ENCODE measurements at places on chromosomes 6 and 20.
A peak's percentile ranks its signal among the peaks of the same experiment; 100 is the strongest.

GRCh38 chr6:132530293-132530974 is 7.6 kb upstream of the TAAR9 start:
- no peak for DNase-seq

GRCh38 chr6:29726001-29726400 is 2.8 kb downstream of the HLA-F start:
- DNase-seq: no peak

- DNase-seq: no peak
Measured at GRCh38 chr20:50792708-50793574, 1.9 kb upstream of the BCAS4 start.

- no peak for DNase-seq
Measured at GRCh38 chr20:62760856-62761758, 35.2 kb upstream of the MRGBP start.

GRCh38 chr6:41229721-41230120 is 1.6 kb downstream of the TREML4 start:
- no peak for DNase-seq

GRCh38 chr6:63795826-63796225 is 160.2 kb downstream of the PHF3 start:
- DNase-seq: no peak

DNA sequence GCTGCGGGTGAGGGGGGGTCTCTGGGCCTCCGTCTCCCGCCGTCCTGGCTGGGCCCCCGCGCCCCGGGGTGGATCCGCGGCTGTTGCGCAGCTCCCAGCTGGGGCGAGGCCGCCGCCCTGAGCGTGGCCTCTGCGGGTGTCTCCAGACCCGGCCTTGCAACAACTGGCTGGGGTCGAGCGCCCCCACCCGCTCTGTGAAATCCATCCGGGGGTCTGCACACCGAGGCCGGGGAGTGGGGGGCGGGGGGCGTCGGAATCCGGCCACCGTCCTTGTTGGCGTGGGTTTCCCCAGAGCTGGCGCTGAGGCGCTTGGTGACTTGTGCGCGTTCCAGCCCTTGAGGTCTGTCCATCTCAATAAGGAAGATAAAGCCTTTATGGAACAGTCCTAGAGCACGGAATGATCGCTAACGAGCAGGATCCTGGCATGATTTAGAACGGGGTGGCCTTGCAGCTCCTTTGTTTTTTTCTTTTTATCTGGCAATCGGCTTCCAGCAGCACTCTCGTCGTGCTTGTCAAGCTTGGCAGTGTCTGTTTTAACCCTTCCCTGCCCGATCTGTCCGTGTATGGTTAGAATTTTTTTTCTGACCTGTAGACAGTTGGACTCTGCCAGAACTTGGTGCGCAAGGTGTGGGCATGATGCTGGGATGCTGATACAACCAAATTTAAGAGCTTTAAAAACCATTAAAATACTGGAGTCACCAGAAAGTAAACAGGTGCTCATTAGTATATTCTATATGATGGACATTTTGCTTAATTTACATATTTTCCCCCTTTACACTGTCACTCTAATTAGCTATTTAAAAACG is 675 bp downstream of the DSTN start:
- DNase-seq: peak; percentile 83

DNA sequence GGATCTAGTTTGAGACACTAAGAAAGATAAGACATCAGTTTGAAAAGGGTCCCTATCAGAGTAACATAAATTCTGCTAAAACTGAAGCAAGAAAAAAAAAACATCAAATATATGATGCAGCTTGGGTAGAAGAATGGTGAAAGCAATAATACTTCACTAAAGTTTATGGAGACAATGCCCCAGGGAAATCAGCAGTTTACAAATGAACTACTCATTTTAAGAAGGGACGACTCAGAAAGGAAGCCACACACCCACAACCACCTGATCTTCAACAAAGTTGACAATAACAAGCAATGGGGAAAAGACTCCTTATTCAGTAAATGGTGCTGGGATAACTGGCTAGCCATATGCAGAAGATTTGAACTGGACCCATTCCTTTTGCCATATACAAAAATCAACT is 143.5 kb downstream of the TPBG start:
- DNase-seq: no peak

Measured in upper lobe of right lung (tissue), 1 donor.